ENCODE measurements at places on chromosomes 7 and 10.

DNA sequence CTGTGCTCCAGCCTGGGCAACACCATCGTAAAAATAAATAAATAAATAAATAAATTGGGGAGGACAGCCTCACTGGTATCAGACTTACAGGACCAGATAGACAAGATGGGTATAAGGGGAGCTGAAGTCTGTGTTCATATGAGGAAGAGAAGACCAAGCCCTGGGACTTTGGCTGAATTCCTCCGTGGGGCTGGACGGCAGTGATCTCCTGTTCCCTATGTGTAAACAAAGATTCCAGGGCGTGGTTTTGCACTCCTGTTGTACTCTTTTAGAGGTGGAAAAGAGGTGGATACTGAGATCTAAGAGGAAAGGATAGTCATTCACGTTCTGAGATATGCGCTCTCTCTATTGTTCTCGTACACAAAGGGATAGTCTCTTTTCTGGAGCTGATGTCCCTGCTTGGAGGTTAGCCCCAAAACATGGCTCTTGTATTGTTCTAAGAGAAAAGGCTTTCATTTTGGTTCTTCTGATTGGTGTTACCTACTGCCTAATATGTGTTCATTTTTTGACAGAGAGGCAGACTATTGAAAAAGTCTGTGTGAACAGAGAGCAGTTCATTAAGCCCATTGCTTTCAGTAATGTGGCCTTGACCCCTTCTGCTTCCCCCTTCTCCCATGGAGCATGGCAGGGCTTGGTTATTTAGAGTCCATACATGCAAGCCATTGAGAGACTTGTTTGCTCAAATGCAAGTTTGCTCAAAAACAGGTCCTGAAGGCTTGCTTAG lies 12.3 kb downstream of the KCTD7 start:
- no peak for DNase-seq

DNA sequence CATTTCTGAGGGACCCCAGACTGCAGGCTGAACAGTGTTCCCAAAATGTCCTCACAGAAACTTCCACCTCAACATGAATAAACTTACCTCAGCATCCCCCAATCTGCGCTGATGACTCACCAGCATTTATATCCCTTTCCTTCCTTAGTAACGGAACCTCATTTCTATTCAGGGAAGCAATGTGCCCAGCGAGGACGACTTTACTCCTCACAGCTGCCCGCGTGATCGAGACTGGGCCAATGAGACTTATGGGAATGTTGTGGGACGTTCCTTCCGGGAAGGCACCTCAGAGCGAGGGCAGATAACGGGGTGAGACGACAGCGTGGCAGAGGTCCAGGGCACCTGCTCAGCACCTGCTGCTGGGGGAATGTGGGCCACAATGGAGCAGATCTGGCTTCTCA lies 73.1 kb upstream of the CAMK2B start:
- no peak for DNase-seq

DNA sequence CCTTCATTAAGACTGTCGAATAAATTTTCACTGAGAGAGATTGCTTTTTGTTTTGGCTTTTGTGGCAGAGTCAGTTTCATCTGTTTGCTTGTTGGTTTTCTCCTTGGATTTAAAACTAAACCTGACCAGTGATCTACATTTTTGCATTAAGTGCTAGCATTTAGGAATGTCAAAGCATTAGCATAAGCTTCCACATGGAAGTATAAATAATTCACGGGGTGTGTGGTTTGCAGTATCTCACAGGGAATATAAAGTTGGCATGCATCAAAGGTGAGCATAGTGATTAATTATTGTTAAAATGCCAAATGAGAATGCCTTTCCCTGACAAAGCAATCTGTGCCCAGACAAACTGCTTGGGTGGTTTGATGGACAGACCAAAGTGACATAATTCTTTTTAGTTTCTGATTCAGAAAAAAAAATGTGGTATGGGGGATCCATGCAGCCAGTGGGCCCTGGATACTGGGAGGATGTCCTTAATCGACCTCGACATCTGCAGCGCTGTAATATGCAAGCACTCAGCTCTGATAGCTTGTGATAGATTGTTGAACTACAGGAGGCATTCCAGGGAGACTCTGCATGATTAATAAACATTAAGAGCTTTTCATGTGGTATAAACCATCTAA lies 339.3 kb upstream of the POM121L12 start:
- no peak for DNase-seq

- DNase-seq: no peak
These were observed 90.0 kb downstream of the CCDC71L start for GRCh38 chr7:106570948-106571418.

- no peak for DNase-seq
These were observed 268.9 kb downstream of the PLXDC2 start for GRCh38 chr10:20085115-20085514.

- no peak for DNase-seq
These were observed 152.8 kb downstream of the CUBN start for GRCh38 chr10:16976803-16977202.

DNA sequence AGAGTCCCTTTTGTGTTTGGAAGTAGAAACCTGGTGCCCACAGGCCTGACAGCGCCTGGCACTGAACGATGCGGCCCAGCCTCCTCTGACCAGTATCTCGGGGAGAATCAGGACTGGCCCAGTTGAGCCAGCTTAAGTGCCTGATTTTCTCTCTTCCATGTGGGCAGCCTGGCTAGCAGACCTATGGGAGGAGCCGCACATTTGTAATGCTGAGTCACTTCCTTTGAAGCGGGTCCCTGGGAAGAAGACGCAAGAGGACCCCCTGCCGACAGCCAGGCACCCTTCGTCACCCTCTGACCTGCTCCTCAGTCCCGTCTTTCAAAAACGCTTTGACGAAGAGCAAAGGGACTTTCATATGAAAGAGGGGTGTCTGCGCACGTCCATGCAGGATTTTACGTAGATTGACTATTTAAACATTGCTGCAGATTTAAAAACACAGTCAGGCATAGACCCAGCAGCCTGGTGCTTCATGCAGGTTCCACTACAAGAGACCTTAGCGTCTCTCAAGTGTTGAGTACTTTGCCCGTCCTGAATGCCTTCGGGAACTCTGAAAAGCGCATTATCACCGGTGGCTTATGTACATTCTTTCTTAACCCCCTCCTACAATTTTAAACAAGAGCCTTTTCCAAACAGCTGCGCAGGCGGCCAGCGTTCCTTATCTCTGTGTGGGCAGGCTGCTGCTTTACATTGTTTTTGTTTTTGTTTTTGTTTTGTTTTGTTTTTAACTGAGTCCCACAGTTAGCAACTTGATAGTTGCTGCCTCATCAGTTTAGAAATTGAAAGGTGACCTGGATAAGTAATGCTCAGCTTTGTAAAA lies 36.5 kb upstream of the AP5Z1 start:
- DNase-seq: no peak

DNA sequence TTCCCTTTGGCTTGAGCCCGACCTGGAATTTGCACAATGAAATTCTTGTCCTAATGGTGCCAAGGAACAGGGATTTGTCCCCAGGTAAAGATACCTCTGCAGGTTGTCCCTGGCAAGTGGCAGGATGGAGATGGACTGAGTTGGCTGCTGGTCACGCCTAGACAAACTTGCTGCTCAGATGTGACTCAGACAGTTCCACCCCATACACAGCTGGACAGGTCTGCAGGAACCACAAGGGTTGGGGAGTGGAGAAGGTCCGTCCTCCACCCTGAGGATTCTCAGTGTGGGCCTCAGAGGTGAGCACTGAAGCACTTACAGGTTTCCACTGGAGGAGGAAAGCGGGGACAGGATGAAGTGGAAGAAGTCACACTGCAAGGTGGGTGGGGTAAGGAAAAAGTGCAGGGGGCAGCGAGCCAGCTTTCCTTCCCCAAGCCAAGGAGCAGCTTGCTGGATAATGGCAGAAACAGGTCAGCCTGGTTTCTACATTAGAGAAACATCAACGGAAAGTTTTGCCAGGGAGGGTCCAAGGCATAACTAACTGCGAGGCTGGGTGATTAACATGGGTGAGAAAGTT lies 20.5 kb downstream of the ITPRIP start:
- no peak for DNase-seq

DNA sequence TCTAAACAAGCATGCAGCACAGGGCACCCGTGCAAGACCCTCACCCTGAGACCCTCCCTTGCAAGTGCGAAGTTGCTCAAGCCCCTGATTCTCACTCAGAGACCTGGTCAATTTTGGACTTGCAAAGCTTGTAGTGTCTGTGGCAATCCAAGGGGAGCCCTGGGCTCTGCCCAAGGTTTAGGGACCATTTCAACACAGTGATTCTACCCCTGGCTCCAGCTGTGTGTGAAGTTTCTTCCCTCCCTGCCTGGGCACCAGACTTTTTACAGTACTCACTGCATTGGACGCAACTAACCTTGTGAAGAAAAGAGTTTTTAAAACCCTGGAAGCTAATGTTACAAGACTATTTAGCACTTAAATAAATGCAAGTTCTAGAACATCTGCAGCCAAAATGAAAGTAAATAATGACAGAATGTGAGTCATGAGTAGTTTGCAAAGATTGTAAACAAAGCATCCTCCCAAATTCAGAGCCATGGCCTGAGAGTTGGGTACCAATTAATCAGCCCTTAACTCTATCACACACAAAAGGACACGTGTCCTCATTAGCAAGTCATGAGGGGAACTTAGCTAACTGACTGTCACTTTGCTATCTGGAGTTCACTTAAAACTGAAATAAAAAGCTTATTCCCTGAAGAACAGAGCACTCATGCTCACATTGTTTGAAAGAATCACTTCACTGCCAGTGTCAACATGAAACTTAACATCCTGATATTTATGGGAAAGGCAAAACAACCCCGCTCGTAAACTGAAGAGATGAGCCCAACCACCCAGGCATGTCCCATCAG lies 48.1 kb downstream of the RGS10 start:
- DNase-seq: no peak

GRCh38 chr10:47368431-47369180 lies 15.5 kb downstream of the ZNF488 start:
- DNase-seq: no peak

DNA sequence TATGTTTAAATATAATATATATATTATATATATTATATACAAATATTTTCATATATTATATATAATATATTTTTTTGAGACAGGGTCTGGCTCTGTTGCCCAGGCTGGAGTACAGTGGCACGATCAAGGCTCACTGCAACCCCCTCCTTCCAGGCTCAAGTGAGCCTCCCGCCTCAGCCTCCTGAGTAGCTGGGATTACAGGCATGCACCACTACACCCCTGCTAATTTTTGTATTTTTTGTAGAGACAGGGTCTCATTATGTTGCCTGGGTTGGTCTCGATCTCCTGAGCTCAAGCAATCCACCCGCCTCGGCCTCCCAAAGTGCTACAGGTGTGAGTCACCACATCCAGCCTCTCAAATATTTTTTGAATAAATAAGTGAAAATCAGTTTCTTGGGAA lies 215.5 kb downstream of the GATA3 start:
- DNase-seq: no peak

DNA sequence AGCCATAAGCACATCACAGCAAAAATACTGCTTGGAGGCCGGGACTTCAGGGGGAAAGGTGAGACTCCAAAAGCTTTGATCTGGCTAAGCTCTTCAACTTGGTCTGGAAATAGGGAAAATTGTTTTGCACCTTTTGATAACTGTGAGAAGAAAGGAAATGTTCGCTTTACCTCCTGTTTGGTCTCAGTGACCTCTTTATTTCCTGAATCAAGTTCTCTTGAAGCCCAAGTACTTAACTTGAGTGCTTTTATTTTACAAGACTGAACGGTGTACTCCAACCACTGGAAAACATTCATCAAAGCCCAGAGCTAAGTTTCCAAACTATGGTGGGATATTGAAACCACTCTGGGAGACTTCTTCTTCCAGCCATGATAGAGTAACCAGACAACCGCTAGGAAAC lies 5.3 kb downstream of the C10orf90 start:
- no peak for DNase-seq

DNA sequence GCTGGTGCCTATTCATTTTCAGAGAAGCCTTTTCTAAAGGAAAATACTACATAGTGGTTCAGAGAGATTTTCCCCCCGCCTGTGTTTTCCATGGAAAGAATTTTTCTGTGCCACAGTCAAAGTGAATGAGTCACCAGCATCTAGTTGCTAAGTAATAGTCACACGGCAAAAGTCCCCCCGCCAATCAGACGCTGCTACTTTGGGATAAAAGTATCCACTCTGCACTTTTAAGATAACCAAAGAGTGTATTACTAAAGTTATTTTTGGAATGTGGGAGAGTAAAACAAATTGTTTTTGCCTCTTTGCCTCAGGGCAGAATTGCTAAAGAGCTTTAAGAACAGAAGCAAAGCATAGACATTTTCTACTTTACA lies 23.5 kb downstream of the ABLIM1 start:
- no peak for DNase-seq

GRCh38 chr7:34247468-34247867 lies 342.1 kb downstream of the BMPER start:
- no peak for DNase-seq

GRCh38 chr10:14302035-14302434 lies 28.7 kb downstream of the FRMD4A start:
- DNase-seq: no peak

DNA sequence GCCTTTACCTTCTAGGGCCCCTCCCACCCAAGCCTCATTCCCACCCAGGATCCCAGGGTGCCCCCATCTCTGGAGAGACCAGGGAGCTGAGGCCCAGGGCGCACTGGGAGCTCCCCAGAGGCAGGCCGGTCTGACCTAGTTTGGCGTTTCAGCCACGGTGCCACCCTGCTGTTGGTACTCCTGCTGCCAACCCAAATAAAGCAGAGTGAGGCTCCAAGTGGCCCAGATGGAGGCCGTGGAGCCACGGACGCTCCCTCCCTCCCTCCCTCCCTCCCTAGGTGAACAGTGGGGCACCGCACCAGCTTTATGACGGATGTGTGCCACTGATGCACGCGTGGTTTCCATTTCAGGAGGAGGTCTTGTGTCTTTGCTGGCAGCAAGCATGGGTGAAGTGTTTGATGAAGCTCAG lies 1.8 kb downstream of the INPP5A start:
- no peak for DNase-seq

GRCh38 chr7:151012031-151012692 lies 12.1 kb downstream of the ATG9B start:
- DNase-seq: no peak

DNA sequence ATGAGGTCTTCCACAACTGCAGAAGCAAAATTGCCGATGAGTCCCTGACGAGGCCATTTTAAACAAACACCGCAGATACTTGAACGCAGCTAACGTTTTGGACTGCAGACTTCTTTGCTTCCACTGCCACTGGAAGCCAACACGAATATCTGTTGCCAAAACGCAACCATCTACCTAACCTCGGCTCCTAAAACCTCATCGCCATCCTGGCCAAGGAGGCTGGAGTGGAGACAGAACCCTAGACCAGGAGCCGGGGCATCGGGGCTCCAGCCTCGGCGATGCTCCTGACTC lies 493 bp downstream of the WDR91 start:
- DNase-seq: peak; percentile 37
